Psoas muscle (tissue), 8 donors: ENCODE measurements at places on chromosomes 4 and X. TPM values are rescaled to one million over a fixed set of nuclear protein-coding genes. Genes with fewer than 3 reads are reported as not detected.

GRCh38 chr4:52588097-52588496 lies 71.0 kb downstream of the USP46 start:
- no peak for DNase-seq

DNA sequence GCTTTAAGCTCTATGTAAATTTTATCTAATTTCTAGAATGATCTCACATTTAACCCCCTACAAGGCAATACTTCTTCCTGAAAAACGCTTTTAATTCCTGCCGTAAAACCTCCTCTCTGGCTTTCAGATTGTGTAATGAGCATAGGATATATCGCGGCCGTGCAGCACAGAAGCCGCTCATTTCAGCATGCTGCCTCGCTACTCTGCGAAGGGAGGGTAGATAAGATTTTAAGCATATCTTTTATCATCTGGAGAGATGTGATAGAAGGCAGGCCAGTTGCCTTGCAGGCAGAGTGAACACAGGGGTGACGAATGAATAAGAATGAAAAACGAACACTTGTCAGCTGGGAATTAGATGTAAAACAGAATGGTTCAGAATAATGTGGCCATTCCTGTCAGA lies 265.5 kb downstream of the UNC5C start:
- DNase-seq = no peak

DNA sequence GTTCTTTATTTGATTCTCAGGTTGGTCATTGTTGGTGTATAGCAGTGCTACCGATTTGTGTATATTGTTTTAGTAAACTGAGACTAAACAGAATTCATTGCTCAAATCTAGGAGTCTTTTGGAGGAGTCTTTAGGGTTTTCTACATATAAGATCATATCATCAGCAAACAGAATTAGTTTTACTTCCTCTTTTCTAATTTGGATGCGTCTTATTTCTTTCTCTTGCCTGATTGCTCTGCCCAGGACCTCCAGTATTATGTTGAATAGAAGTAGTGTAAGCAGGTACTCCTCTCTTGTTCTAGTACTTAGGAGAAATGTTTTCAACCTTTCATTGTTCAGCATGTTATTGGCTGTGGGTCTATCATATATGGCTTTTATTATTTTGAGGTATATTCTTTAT lies 92.6 kb downstream of the IQCM start:
- DNase-seq = no peak

GRCh38 chrX:19731307-19731820 lies 156.0 kb downstream of the SH3KBP1 start:
- DNase-seq = no peak

GRCh38 chr4:823761-824460 lies 2.0 kb downstream of the CPLX1 start:
- DNase-seq = no peak

DNA sequence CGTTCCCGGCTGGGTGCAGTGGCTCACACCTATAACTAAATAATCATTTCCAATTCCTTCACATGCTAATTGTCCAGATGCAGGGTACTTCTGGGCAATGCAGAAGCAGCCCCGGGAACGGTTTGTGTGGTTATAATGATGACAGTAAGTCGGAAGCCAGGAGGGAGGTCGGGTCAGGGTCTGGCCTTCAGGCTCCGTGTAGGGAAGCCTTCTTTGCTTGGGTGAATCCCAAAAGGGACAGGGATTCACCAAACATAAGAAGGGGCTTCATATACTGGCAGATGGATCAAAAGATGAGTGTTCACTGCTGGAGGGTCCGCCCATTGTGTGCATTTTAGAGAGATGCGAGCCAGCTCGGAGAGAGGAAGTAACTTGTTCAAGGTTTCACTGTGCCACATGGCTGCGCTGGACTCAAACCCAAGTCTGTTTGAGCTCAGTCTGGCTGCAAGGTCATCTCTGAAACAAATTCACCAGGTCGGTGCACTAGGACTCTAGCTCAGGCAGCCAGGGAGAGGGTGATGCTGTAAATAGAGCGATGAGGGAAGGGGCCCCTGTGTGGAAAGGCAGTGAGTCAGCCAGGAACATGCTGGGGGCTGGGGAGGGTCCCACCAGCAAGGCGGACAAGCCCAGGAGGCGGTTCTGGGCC lies 4.8 kb upstream of the KIAA0232 start:
- DNase-seq = no peak

DNA sequence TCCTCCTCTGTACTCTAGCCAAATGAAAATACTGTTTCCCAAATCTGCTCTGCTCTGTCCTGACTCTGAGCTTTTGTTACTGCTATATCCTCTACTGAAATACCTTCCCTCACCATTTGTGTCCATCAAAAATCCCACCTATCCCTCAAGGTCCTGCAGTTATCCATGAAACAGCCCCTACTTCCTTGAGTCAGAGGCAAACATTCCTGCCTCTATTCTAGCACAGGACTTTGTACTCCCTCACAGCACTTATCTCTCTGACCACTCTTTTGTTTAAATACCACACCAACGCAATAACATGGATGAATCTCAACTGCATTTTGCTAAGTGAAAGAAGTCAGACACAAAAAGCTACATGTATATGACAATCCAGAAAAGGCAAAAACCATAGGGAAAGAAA lies 10.5 kb upstream of the RNF128 start:
- no peak for DNase-seq

GRCh38 chr4:55543858-55544257 lies 2.9 kb downstream of the CLOCK start:
- no peak for DNase-seq

- no peak for DNase-seq
These were observed 125.9 kb upstream of the ETNPPL start for GRCh38 chr4:108888769-108889168.

- DNase-seq = no peak
These were observed 289.1 kb downstream of the PCDH19 start for GRCh38 chrX:100120956-100121355.

- no peak for DNase-seq
These were observed 66.9 kb downstream of the ANXA3 start for GRCh38 chr4:78618436-78618835.

DNA sequence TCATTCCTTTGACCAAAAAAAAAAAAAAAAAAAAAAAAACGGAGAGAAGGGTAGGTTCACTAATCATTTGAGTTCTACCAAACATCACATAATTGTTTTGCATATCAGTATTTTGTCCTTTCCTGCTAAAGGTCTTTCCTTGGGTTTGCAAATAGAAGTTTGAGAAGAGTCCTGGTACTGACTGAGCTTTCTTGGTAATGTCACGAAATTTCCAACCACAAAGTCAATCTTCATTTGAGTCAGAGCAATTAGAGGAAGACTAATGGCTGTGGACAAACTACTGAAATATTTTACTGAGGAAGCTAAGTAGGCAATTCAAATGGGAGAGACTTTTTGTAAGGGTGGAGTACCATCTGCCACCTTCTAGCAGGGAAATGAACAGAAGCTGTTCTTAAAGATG lies 21.7 kb upstream of the CD40LG start:
- no peak for DNase-seq

- no peak for DNase-seq
These were observed 471.8 kb downstream of the KCNIP4 start for GRCh38 chr4:21476757-21477156.

- DNase-seq = no peak
These were observed 10.2 kb upstream of the N4BP2 start for GRCh38 chr4:40046311-40046980.

DNA sequence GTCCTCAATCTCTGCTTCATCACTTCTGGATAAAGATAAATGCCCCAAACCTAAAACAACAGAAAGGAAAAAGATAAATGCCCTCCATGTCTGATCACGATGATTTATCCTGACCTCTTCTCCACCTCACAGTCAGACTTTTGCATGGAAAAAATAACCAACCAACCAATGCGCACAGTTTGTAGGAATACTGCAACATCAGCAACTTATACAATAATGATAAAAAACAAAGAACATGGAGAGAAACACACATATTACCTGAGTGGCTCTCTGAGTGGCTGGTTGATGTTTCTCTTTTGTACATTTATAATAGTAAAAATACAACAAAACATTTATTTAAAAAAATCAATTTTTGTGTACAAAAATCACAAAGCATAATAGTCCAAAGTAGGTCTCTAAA lies 93.0 kb upstream of the PUDP start:
- no peak for DNase-seq

- DNase-seq = no peak
These were observed 11.8 kb upstream of the SMIM43 start for GRCh38 chr4:121776610-121777401.

- DNase-seq = no peak
These were observed 53.4 kb downstream of the IRF2 start for GRCh38 chr4:184420881-184421416.

GRCh38 chrX:123994730-123995129 lies 33.2 kb downstream of the STAG2 start:
- no peak for DNase-seq

- no peak for DNase-seq
These were observed 880 bp upstream of the TEX13A start for GRCh38 chrX:105221374-105221773.

GRCh38 chrX:74119016-74119910 lies 184.7 kb upstream of the ZCCHC13 start:
- no peak for DNase-seq

- DNase-seq = no peak
These were observed 81.4 kb upstream of the ACSL1 start for GRCh38 chr4:184907216-184907615.

GRCh38 chrX:150234126-150234525 lies 129.0 kb upstream of the MAMLD1 start:
- DNase-seq = no peak

DNA sequence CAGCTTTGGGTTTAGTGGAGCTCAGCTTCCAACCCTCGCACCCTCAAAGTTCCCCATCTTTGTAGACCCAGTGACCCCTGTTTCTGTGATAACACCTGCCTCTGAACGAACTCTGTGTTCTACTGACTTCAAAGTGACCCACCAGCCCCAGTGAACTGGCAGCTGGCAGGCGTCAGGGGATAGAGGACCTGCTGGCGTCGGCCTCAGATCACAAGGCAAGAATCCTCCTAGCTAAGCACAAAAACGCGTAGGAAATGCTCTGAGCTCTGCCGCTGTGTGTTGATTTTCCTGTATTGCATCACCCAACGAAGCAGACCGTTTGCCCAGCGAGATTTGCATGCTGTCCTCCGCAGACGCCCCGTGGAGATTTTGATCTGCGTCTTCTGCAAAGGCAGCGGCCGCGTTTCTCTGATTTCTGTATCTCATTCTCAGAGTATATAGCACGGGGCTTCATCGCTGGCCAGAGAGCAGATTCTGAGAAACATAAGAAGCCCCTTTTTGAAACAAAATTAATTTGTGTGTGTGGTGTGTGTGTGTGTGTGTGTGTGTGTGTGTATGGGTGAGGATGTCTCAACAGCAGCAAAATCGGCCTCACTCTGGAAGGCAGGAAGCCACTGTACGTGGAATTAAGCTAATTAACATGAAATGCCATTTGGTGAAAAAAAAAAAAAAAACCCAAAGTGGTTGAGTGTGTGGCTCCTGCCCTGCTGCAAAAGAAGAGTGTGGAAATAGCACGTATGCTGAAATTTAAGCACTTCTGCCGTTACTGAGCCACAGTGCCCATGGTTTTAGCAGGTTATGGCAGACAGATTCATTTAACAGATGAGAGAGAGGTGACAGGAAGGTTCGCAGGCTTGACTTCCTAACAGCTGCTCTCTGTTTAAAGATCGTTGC lies 29.2 kb upstream of the ASMTL start:
- DNase-seq = peak; percentile 34

DNA sequence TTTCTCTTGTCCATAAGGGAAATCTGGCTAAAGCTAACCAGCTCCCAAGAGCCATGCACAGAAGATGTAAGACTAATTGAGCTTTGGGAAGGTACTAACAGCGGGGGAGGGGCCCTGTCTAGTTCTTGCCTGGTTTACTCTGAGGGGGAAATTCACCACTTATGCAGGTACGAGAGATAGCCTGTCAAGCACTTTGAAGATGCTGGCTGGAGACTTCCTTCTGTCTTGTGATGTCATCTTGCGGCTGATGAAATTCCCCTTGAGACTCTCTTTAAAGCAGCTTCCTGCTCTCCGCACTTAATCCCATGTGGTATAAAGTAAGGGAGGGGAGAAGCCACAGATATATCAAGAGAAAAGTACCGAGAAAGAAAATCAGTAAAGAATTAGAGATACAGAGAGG lies 345.3 kb downstream of the MAPK10 start:
- DNase-seq = no peak

DNA sequence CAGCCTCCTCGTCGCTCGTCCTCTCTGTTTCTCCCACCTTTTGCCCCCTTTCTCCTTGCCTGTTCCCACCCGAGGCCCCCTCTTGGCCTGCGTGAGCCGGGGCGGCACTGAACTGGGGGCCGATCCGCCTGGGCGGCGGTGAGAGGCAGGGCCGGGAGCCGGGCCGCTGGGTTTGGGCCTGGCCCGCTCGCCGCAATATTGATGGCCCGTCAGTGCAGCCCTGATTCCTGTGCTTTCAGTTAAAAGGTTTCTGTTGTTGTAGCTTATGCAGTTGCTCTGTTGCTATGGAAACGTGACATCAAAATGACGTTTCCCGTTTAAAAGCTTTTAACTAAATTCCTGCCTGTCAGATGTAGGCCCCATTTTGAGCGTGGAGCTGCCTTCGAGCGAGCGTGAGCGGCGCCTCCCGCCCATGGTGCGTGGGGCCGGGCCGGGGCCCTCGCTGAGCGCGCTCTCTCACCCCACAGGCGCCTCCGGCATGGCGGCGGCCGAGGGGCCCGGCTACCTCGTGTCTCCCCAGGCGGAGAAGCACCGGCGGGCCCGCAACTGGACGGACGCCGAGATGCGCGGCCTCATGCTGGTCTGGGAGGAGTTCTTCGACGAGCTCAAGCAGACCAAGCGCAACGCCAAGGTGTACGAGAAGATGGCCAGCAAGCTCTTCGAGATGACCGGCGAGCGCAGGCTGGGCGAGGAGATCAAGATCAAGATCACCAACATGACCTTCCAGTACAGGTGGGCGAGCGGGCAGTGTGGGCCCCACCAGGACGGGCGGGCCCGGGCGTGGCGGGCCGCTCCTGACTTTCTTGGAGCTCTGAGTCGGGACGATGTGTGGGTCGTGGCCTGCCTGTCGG lies at the start of gene MSANTD1:
MSANTD1 (plus strand) TSS at position 349 of the 851 bp plus-strand sequence; CDS start at position 413, 64 bp downstream.
- DNase-seq = no peak

DNA sequence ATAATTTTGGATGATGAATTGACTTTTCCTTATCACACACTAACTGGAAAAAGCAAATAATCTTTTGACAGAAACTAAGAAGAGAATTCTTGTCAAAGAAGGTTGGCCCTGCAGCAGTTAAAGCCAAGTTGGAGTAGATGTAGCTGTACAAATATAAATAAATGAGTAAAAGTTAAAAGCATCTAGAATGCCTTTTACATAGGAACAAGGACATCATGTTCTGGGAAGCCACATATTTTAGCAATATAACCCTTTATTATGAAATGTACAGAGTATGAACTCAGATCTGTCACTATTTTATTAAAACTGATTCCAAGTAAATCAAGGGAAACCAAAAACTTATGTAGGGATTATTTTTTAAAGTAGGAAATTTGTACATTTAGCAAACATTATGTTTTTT lies 269.4 kb upstream of the FAT4 start:
- DNase-seq = no peak

ARX gene
- polyA plus RNA-seq = 3.0 TPM

TEX13B gene
- not detected for polyA plus RNA-seq

KLHL13 gene
- 1.5 TPM for polyA plus RNA-seq

GSTCD gene
- polyA plus RNA-seq = 4.7 TPM

CT45A3 gene
- not detected for polyA plus RNA-seq

PDCL2 gene
- polyA plus RNA-seq = not detected
